ENCODE measurements at places on chromosomes 2 and 18.

GRCh38 chr2:128641421-128642080, 322.9 kb upstream of the HS6ST1 start:
- DNase-seq: no peak

DNA sequence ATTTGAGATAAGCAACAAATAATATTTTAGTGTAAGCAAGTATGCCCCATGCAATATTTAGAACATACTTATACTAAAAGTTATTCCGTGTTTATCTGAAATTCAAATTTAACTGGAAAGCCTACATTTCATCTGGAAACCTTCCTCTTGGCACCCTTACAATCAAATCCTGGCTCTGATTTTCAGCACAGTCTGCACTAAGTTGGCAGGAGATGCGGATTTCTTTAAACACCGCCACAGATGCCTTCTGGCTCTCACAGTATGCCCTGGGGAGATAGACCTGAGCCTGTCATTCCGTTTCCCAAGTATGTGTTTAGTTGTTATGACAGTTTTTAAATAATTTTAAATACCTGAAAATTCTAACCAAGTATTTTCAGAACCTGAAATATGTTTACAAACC, 7.3 kb upstream of the MLPH start:
- no peak for DNase-seq

- DNase-seq: peak; percentile 87
These were observed 1.8 kb upstream of the TGIF1 start for GRCh38 chr18:3447895-3448837.

- DNase-seq: no peak
These were observed 2.7 kb downstream of the ST8SIA5 start for GRCh38 chr18:46754188-46754587.

DNA sequence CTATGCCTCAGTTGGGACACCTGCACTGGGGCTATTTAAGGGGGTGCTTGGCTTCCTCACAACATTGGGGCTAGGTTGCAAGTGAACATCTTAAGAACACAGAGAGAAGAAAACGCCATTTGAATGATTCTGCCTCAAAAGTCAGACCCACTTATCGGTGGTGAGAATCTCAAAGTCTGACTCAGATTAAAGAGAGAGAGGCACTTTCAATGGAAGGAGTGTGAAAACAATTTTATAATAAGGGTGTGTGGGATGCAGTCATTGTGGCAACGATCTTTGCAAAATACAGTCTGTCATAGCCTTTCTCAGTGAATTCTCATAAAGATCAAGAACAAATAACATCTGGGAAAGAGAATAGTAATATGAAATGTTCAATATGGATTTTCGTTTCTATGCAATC, 41.8 kb downstream of the CCDC102B start:
- DNase-seq: no peak

GRCh38 chr2:173134703-173135102, 59.1 kb downstream of the MAP3K20 start:
- no peak for DNase-seq
